ENCODE measurements at places on chromosomes 2 and 18.

DNA sequence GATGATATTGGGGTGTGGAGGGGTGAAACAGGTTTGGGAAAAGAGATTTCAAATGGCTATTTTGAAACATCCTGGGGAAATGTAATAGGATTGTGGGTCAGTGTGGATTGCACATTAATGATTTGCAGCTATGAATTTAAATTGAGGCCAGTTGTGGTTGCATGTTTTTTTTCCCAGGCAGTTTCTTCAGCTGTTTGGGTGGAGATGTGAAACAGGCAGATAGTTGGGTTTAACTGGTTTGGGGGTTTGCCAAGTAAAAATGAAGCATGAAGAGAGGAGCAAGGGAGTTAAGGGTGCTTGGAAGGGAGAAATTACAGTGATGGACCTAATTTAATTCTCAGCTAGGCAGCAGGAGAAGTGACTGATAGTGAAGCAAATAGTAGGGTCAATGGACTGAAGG, 16.8 kb downstream of the GPD2 start:
- no peak for DNase-seq

GRCh38 chr2:190882856-190883582, 2.4 kb downstream of the GLS start:
- no peak for DNase-seq

DNA sequence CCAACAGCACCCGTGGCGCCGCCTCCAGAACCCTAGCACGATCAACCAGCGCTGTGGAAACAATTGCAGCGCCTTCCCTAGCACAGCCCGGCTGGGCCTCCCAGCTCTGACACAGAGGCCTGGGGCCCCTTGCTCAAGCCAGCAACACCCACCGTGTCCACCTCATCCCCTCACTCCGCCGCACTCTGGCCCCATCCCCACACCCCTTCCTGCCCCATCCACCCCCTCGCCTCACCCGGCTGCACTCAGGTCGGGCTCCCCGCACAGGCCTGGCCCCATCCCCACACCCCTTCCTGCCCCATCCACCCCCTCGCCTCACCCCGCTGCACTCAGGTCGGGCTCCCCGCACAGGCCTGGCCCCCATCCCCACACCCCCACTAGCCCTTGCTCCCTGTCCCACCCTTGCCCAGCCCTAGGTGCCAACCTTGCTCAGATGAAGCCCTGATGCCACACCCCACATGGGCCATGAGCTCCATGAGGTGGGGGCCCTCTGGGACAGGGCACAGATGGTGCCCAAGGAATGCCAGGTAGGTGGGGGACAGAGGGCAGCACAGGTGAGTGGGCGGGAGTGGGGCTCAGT, 28.7 kb downstream of the KIF1A start:
- DNase-seq: no peak

- no peak for DNase-seq
Measured at GRCh38 chr2:88227446-88227845, 57.3 kb downstream of the THNSL2 start.

DNA sequence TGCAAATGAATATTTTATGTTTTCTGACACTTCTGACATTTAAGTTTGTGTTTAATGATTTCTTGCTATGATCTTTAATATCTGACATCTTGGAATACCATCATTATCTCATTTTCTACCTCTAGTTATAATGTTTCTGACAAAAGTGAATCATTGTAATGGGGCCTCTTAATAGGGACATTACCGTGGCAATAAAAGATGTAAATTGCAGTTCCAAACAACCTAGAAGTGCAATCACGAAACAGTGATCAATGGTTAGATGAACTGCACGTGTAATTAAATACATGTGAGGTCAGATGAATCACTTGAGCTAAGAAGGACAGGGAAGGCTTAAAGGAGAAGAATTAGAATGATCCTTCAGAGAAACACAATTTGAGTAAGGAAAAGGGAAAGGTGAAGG, 1078.3 kb downstream of the DPP10 start:
- no peak for DNase-seq

DNA sequence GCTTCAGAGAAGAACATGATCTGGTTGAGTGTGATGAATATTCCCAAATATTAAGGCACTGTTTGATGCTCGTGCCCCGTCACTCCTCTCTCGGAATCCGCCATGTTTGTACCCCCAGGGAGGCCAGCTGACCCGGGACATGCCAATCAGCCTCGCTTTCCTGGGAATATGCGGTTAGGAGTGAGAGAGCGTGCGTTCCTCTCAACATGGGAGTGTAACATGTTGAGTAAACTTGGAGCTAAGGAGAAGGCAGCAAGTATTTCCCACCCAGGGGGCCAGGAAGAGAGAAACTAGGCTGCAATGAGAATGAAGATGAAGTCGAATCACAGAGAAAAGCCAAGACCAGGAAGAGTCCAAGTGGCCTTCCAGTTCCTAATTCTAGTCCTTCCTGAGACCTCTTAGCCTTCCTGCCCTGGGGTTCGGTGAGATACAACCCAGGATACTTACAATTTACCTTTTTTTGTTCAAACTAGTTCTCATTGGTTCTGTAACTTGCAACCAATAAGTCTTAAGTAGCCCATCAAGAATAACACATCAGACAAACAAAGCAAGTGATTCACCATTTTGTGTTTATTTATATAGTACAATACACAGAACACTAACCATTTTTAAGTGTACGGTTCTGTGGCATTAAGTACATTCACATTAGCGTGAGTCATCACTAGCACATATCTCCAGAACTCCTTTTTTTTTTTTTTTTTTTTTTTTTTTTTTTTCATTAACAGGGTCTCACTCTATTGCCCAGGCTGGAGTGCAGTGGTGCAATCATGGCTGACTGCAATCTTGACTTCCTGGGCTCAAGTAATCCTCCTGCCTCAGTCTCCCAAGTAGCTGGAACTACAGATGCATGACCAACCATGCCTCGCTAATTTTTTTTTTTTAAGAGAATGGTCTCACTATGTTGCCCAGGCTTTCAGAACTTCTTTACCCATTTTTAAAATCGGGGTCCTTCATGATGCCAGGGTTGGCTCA, 36.4 kb upstream of the SLC1A4 start:
- no peak for DNase-seq

GRCh38 chr2:127117603-127118002, 10.6 kb upstream of the BIN1 start:
- DNase-seq: no peak

DNA sequence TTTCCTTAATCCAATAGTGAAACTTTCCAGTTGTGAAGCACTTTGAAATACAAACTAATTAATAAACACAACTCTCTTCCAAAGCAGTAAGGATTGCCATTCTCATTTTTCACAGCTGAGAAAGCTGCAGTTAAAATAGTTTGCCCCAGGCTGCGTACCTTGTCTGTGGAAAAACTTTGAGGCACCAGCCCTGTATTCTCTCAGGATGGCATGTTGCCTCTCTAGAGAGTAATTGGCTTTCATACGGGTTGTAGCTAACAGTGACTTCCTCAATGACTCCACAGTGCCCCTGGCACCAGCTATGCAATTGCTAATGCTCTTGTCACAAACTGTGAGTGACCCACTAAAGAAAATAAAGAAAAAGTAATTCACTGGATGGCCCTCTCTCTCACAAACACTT, 345.7 kb downstream of the MTX2 start:
- DNase-seq: no peak

DNA sequence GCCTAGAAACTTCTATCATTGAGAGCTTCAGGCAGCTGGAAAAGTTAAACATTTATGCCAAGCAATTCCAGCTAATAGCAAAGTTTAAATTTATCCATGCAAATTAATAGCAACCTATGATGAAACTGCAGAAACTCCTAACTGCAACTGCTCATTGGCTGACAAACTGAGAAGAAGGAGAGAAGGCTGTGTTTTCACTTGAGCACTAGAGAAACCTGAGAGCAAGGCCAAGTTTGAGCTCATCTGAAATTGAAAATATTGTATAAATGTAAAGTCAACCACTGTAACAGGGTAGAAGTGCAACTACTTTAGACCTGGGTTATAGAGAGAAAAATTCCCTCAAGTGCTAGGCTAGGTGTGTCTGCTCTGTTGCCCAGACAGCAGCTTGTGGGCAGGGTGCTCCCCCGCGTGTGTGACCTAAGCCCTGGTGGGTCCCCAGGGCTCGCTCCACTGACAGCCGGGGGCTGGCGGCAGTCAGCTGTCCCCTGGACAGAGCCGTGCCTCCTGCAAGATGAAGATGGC, 50.2 kb downstream of the CABYR start:
- no peak for DNase-seq

- DNase-seq: no peak
Measured at GRCh38 chr18:31120594-31120993, 18.4 kb upstream of the DSC2 start.

Data from stimulated activated CD8-positive, alpha-beta memory T cell treated with anti-CD3 and anti-CD28 coated beads, Interleukin-15, amount 100 ng/mL, for 4 hours (primary cell).